Purkinje cell (primary cell): ENCODE measurements at places on chromosomes 11 and 22. TPM values are rescaled to one million over a fixed set of nuclear protein-coding genes. Genes with fewer than 3 reads are reported as not detected.

Gene PYGM
- polyA plus RNA-seq: 0.69 and 1.4 TPM in 2 replicates

Gene CEND1
- 14.7 and 20.2 TPM in 2 replicates for polyA plus RNA-seq

Gene RAG2
- 0.98 TPM in 1 of 2 replicates, not detected in the other for polyA plus RNA-seq

Gene RASSF7
- polyA plus RNA-seq: 1.6 and 3.9 TPM in 2 replicates
